Stimulated activated CD8-positive, alpha-beta memory T cell treated with anti-CD3 and anti-CD28 coated beads, Interleukin-4, amount 100 ng/mL, for 4 hours (primary cell): ENCODE measurements at places on chromosomes 6 and 20.

DNA sequence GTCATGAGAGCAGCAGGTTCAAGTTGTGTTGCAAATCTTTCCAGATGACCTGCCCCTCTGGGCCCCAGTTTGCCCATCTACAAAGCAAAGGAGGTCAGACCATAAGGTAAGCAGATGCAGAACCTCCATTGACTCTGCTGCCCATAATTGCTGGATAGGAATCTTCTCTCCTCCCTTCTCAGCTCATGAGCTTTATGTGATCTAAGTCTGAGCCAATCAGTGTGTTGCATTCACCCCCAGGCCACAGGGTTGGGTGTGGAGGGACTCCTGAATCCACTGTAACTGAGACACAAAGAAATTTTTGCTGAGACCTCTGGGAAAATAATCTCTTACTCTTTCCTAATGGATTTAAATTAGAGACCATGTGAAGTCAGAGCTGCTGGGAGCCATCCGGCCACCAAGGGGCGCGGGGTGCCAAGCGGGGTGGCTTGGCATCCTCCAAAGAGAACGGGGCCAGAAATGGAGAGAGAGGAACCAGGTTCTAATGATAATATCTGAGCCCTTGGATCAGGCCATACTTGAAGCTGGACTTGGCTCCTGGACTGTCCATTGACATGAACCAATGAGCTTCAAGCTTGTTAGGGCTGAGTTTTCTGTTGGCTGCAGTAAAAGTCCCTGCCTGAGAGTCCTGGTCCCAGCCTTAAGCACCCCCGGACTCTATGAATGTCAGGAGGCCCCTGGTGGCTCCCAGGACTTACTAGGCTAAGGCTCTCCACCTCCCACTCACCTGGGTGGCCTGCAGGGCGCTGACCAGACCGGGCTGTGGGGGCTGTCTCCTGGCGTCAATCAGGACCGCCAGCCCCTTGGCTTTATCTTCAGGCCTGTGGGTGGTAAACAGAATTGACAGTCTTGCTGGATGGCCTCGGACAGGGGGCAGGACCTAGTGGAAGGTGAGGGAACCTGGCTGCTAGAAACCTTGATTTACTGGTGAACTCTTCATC, 32.8 kb downstream of the KIAA1755 start:
- no peak for DNase-seq

DNA sequence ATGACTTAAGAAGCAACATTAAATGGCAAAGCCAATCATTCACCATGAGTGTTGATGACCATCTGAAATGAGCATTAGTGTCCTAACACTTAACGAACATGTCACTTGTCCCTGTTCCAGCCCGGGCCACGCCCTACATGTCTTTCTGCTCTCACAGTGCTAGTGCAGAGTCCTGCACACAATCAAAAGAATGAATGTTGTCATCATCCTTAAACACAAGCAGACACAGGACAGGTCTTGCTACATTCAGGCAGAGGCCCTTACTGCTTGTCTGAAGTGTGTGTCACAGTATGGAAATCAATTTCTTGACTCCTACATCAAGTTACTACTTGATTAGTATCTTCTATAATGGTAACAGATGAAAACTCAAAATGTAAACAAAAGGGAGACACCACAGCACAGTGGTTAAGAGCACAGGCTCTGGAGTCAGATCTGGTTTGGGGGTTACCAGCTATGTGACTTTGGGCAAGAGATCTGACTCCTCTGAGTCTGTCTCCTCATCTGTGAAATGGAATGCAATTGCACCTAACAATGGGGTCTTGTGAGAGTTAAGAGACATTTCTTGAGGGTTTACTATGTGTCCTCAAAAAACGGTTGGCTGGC, 17.4 kb downstream of the UBE2V1 start:
- DNase-seq, result no peak

DNA sequence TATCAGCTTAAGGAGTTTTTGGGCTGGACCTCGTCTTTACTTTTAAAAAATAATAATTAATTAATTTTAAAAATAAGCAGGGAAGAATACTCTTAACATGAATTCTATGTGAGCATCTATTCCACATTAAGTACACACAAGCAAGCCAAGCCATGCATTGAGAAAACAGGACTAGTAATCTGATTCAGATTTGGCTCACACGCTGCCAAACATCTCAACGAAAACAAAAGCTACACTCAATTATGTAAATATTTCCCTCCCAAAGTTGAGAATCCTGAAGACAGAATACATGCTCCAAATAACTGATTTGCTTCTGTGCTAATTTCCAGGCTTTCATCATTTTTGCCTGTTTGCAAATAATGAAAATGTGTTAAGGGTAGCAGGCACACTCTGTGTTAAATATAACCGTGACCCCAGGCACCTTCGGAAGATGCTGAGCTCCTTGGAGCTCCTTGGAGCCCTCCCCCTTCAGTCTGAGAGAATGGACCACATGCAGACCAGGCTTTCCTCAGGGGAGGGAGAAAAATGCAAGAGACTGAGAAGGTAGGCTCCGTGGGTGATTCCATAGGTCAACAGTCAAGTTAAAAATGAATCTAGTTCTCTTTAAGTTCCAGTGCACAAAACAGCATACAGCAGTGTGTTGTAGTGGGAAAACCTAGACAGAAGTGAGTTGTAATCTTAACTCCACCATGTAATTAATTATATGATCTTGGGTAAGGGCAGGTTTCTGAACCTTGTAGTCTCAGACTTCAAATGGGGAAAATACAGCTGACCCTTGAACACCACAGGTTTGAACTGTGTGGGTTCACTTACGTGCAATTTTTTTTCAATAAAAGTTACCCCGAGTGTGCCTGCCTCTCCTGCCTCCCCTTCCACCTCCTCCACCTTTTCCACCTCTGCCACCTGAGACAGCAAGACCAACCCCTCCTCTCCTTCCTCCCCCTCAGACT, 161.3 kb upstream of the RREB1 start:
- no peak for DNase-seq

GRCh38 chr6:108673153-108673552, 112.4 kb downstream of the FOXO3 start:
- no peak for DNase-seq

GRCh38 chr6:52373151-52373690, 11.3 kb downstream of the PAQR8 start:
- DNase-seq, result no peak

GRCh38 chr6:106608080-106608668, 21.1 kb downstream of the RTN4IP1 start:
- no peak for DNase-seq

DNA sequence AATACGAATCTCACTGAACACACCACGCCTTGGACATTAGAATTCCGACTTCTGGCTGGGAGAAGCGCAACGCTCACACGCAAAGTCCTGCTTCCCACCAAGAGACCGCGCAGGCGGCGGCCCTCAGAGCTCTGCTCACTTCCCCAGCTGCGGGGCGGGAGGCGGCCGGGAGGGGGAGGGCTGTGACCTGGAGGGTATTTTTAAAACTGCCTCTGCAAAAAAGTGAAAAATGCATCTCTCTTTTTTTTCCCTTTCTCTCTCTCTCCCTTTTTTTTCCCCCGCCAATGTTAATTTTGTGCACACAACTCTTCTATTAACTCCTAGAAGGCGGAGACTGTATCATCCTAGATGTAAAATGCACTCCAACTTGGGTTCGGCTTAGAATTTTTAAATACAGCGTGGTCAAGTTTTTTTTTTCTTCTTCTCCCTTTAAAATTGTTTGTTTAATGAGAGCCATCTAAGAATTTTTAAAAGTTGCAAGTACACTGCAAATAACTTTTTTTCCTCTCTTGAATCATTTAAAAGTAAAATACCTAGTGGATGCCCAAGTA, 66.4 kb downstream of the STX11 start:
- peak; percentile 41 for DNase-seq

DNA sequence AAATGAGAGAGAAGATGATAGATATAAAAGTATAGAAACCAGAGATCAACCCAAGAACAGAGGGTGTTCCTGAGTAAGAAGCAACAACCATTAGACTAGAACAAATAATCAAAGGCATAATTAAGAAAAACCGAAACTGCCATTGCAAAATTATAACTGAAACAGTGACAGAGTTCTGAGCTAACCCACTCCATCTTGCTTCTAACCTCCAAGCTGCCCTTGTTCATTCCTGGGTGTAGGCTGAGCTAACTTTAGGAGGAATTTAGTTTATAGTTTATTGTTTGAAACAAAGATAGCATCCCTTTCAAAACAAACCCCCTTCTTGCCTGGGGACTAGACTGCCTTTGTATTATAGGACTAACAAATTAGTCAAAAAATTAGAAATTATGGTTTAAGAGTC, 56.1 kb upstream of the PRND start:
- DNase-seq, result no peak

- no peak for DNase-seq
These were observed 1.5 kb downstream of the TFAP2A start for GRCh38 chr6:10413262-10413849.

DNA sequence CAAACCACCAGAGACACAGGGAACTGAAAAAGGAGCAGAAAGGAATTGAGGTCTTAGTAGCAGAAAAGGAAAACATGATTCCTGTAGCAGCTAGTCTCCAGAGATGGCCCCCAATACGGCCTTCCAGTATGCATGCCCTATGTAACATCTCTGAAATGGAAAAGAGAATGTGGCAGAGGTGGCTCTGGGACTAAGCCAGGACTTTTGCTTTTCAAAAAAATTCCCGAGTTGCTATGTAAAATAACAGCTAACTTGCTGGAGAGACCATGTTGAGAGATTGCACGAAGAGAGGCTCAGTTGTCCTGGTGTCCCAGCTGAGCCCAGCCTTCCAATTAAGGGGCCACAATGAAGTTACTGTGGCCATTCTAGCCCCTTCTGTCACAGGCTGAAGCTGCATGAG, 27.7 kb downstream of the IL20RA start:
- DNase-seq, result no peak

- DNase-seq, result no peak
These were observed 60.9 kb upstream of the KCNQ5 start for GRCh38 chr6:72560721-72561593.

GRCh38 chr20:38110525-38111178, 54.4 kb downstream of the TGM2 start:
- DNase-seq, result no peak

DNA sequence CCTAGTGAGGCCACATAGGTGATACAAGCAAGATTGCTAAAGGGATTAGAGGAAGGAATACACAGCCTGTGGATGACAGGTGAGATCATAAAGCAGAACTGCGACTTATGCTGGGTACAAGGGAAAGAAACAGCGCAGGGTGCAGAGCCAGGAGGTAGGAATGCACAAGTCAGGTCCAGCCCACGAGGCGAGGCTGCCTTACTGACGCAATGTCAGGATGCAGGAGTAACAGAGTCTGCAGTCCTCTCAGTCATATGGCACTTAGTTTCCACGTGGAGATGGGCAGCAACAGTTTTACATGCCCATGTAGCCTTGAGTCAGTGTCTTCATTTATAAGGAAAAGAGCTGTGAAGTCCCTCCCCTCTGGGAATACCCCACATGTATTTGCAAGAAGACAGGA, 210.9 kb downstream of the SYNE1 start:
- no peak for DNase-seq

DNA sequence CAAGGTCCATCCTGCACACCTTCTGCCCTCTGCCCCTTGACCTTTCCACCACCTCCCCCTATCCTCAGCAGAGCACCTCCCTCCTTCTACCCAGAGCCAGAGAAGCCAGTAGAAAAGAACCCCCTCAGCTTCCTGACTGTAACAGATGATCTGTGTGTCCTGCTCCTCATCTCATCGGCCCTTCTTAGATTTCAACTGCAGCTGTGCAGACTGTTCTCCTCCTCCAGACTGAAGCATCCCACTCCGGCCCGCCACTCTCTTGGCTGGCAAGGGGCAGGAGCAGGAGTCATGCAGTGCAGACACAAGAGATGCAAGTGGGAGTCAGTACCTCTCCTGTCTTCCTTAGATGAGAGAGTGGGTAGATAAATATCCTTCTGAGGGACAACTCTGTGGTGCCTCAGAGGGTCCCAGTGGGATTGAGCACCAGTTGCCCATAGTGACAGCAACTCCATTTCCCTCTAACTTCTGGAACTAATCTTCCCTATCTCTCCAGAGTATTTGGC, 163.5 kb upstream of the MLN start:
- DNase-seq, result no peak

DNA sequence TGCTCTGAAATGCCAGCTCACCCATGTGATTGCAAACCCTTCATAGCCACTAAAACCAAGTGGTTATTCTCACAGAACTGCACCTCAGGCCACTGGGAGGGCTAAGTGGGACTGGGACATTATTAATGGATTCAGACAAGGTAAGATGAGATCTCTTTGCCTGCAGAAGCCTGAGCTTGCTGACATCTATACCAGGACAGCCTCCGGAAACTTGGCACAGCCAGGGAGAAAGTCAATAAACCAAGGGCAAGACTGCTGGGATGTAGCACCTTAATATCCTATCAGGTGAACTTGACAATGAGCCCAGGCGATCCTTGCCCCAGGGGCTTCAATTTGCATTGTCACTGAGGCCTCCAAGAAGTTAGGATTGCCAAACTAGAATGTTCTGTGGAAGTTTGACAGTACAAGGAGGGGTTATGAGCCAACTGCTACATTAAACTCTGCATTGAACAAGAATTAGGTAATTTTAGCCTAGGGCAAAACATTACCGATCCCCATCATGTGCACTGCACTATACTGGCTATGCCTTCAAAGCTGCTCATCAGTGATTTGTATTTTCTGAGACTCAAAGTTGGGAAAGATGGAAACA, 60.1 kb upstream of the RALGAPA2 start:
- DNase-seq, result no peak
